ENCODE measurements at places on chromosomes 7 and 10.

DNA sequence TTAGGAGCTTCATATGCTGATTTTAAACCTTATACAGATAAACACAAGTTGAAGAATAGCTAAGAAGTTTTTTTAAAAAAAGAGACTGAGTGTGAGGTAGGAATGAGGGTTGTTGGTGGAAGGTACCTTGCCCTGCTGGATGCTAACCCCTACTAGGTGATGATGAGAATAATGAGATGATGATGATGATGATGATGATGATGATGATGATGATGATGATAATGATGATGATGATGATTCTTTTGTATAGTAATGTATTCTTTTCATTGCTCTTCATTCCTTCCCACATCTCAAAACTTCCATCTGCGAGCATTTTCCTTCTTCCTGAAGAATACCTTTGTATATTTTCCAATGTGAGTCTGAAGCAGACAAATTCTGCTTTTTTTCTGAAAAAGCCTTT lies 14.1 kb upstream of the TMEM273 start:
- DNase-seq = no peak

DNA sequence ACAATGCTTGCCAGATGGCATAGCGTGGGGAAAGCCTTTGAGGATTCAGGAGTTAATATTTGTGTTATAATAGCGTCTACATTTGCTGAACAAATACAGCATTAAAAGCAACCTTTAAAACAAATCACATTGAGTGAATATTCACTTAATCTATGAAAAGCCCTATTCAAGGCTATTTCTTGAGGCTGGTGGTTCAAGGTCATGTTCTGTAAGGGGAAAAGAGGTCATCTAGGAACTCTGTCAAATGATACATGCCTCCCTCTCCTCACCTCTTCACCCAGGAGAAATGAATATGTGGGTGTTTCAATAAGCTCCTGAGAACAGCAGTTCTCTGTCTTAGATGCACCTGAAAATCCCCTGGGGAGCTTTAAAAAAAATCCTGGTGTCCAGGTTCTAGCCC lies 303.0 kb downstream of the ELMO1 start:
- DNase-seq = no peak

DNA sequence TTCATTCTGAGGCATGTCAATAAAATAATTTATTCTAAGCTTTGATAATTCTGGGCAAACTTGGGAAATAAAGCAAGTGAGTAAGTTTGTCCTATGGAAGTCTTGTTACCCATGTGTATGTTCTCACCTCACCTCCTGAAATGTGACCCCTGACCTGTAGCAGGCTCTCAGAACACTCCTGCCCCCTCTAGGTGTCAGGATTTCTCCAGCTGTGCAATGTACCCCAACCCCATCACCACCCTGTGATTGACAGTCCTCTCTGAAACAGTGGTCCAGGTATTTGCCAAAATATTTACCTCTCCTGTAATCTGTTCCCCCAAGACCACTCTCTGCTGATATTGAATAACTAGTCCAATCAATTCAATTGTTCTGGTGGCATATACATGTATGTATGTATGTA lies 122.6 kb upstream of the PTER start:
- no peak for DNase-seq

GRCh38 chr7:157538321-157538720 lies 201.5 kb downstream of the DNAJB6 start:
- no peak for DNase-seq

DNA sequence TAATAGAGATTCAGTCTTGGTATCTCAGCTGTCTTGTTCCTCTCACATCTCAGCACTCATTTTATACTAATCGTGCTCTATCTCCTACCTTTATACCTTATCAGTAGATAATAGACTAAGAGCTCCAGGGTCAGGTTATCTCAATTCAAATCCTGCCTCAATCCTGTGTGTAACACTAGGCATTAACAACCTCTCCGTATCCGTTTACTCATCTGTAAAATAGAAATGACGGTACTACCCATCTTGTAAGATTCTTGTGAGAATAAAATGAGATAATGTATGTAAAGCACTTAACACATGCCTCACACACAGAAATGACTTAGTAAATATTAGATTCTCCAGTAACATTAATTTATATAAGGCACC lies 622 bp upstream of the P4HA1 start:
- no peak for DNase-seq

- no peak for DNase-seq
Measured at GRCh38 chr7:118183428-118183785, 557 bp upstream of the LSM8 start.

GRCh38 chr7:92881091-92881485 lies 44.7 kb upstream of the CDK6 start:
- no peak for DNase-seq

GRCh38 chr10:88386821-88387773 lies 196.0 kb downstream of the RNLS start:
- DNase-seq = no peak

GRCh38 chr7:151626422-151627115 lies 106.9 kb upstream of the RHEB start:
- DNase-seq = peak; percentile 1

- no peak for DNase-seq
Measured at GRCh38 chr10:35726846-35727245, 84.8 kb upstream of the FZD8 start.

- DNase-seq = no peak
Measured at GRCh38 chr7:98870807-98871491, 1.1 kb upstream of the TMEM130 start.

DNA sequence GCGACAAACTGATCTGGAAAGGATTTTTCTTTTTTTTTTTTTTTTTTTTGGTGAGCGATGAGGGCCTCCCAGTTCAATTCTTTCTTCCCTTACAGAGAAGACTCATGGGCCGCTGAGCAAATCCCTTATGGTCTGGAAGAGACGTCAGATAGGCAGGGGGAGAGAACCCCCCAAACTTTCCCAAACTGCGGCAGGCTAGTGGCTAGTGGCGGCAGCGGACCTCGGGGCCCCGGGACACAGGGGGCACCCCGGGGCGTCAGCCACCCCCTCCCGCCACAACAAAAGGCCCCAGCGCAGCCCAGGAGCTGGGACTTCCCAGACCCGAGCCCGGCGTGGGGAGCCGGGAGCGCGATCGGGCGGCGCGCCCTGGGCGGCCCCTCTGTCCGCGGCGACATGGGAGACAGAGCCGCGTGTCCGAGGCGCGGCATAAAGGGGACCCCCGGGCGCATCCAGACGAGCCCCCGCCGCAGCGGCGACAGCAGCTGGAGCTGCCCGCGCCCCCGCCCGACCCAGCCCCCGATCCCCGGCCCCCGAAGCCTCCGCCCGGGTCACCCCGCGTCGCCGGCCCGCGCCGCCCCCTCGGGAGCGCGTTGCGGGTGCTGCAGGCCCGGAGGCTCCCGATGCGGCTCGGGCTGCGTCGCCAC lies 755 bp downstream of the FAM171A1 start:
- no peak for DNase-seq

DNA sequence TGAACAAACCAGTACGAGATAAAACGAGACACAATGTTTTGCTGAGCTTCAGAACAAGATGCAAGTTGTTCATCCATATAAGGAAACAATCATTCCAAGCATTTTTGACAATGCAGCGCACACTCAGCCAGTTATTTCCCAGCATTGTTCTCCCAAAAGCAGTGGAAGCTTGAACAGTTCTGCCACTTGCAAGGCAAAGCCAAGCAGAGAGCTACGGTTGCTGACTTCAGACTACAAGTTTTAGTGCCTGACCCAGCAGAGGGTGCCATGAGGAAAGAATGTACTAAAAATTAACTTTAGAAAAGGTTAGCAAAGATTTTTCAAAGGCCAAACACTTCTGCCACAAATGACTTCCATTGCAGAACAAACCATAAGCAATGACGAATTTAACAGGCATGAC lies 152.5 kb downstream of the SLC25A13 start:
- no peak for DNase-seq

DNA sequence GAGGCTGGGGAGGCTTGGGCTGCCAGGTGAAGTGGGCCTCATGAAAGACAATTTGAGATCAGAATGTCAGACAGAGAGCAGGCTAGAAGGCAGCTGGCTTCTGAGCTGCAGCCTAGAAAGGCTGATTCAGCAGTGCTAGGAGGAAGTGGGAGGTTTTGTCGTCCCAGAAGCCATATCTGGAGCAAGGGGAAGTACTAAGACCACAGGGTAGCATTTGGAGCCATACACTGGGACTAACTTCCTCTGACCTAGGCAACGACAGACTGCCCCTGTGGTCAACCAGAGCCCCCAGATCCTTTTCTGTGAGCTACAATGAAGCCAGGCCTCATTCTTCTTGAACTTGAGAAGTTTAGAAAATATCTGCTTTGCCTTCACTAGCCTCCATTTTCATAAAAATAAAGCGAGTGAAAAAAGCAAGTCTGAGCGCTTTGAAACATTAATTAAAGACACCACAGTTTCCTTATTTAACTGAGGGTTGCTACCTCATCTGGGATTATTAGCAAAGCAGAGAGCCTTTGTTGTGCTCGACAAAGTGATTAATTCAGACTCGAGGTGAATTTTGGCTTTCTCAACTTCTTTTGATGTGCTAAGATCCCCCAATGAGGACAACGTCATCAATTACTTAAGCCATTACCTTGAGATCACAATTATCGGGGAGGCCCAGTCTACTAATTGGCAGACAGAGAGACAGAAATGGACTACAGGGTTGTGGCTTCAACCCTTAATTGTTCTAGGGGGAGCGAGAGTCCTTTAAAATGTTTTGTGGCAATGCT lies 26.6 kb downstream of the TBXAS1 start:
- DNase-seq = no peak

DNA sequence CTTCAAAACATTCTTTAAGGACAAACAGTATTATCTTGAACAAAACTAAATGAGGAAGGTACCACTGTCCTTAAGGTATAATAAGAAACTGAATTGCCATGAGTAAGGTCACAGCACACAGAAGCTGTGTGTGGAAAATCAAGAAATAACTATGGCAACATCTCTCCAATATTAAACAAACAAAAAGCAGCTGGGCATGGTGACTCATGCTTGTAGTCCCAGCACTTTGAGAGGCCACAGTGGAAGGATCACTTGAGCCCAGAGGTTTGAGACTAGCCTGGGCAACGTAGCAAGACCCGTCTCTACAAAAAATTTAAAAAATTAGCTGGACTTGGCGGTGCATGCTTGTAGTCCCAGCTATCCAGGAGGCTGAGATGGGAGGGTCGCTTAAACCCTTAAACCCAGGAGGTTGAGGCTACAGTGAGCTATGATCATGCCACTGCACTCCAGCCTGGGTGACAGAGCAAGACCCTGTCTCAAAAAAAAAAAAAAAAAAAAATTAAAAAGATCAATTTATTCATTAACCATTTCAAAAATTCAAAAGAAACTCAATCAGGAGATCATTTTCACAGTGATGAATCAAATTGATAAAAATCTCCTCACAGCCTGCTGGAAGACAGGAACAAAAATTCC lies 195.4 kb downstream of the SKIDA1 start:
- DNase-seq = no peak

GRCh38 chr7:26043801-26044200 lies 108.2 kb upstream of the NFE2L3 start:
- no peak for DNase-seq

DNA sequence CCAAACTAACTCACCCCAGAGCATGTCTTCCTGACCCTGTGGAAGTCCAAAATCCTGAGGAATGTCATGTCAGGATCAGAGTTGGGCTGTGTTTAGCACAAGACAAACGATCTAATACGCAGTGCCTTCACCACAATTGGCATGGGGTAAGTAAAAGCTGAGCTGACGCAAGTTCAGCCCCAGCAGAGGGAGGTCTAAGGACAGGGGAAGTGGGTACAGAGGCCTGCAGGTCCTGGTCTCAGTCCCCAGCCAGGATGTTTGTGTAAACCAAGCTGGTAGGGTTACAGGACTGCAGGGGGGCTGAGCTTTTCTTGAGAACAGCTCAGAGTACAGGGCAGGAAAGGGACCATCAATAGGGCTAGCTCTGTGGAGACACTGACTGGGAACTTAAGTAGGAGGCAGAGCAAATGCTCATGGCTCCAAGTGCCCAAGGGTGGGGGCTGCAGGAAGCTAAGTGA lies 5.3 kb upstream of the KCNIP2 start:
- no peak for DNase-seq

- DNase-seq = no peak
Measured at GRCh38 chr7:70336536-70336935, 738.3 kb downstream of the AUTS2 start.

DNA sequence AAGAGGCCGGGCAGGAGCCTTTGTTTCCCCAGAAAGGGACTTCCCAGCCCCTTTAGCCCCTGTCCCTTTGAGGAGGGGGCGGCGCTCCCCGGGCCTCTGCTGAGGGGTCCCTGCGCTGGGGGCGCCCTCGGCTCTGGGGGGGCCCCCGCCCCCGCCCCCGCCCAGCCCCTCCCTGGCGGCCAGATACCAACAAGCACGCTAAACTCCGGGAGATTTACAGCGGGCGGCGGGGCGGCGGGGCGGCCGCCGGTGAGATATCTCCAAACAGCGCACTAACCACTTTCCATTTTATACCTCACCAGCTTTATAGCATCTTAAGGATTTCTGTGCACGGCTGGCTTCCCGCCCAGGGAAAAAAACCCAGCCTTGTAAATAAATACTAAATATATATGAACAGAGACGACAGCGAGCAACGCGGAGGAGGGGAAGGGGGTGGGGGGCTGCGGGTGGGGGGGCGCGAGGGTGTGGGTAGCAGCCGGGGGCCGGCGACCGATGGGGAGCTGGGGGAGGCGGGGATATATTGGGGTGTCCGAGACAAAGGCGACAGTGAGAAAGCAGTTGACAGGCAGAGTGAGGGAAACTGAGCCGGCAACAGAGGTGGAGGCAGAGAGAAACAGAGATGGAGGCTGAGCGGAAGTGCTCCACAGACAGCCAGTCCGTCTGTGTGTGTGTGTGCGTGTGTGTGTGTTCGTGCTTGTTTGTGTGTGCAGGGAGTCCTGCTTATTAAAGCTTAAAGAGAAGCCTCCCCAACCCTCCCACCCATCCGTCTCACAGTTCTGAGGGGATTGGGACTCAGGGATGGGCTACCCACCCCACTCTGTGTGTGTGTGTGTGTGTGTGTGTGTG lies 85.8 kb downstream of the HIF1AN start:
- peak; percentile 39 for DNase-seq

GRCh38 chr7:99731638-99732374 lies 3.2 kb downstream of the CYP3A7 start:
- DNase-seq = no peak
